ENCODE measurements at places on chromosomes 3 and 15.

GRCh38 chr15:95446854-95447253 lies 883.6 kb upstream of the NR2F2 start:
- DNase-seq, result no peak

DNA sequence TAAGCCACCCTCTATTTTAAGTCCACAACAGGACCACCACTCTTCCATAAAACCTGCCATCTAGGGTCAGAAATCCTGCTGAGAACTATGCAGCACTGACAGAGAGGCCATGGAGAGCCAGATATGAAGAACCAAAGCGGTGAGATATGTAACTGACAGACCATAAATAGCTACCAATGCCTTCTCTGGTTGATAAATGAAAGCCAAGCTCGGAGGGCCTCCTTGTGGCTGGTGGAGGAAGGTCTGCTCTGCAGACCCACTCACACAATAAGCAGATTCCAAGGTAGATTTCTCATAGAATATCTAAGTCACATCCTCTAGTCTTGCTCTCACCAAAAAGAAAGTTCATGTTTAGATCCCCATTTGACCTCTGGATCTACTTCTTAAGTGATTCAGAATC lies 38.9 kb downstream of the RYK start:
- DNase-seq, result no peak

- no peak for DNase-seq
Measured at GRCh38 chr3:196546537-196546936, 21.8 kb downstream of the WDR53 start.

- no peak for DNase-seq
Measured at GRCh38 chr15:40949756-40950207, 3.5 kb upstream of the CHAC1 start.

GRCh38 chr3:197394464-197395321 lies 96.3 kb upstream of the DLG1 start:
- DNase-seq, result no peak

- DNase-seq, result peak; percentile 6
Measured at GRCh38 chr15:91780387-91780786, 73.1 kb upstream of the SLCO3A1 start.

GRCh38 chr3:74107451-74107850 lies 482.7 kb upstream of the PDZRN3 start:
- DNase-seq, result no peak

Measured in CD14-positive monocyte (primary cell).